ENCODE measurements at places on chromosomes 16 and 17.

DNA sequence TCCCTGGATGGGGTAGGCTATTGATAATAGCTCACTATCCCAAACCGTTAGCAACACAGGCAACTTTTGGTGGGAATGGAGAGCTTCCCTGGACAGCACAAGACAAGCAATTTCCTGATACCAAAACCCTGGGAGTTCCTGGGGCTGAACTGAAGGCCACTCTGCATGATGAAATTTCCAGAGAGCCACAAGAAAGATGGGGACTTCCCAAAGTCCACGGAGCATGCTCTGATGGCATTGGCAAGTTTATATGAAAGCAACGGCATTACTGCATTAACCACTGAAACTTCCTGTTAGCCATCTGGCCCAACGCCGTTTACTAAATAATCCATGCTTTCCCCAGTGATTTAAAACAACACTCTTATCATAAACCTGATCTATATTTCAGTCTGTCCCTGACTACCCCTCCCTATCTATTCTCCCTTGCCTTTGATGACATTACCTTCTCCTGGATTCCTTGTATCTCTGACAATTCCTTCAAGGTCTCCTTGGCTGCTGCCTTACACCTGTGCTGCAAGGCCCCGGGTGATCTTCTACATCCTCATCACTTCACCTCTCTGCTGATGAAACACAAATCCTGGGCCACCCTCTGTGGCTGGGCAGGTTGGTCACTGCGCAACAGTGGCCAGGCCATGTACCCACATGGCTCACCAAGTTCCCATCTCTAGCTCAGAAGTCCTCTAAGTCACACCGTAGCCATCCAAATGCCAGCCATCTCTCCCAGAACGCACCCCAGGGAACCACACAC is 108.5 kb upstream of the RCVRN start:
- DNase-seq: peak; percentile 70

GRCh38 chr16:81767987-81768592 is 11.0 kb upstream of the PLCG2 start:
- no peak for DNase-seq

DNA sequence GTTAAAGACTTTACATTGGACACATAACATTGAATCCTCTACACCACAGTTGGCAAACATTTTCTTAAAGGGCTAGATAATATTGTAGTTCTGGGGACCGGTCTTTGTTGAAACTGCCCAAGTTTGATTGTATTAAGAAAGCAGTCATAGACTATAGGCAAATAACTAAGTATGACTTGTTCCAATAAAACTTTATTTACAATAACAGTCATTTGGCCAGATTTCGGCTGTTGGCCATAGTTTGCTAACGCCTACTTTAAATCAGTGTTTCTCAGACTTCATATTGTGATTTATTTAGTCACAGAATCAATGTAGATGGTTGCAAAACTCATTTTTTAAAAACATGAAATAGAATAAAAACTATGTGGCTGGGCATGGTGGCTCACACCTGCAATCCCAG is 531.8 kb downstream of the XYLT1 start:
- no peak for DNase-seq

- no peak for DNase-seq
These were observed 27.8 kb upstream of the TMEM220 start for GRCh38 chr17:10757647-10758046.

DNA sequence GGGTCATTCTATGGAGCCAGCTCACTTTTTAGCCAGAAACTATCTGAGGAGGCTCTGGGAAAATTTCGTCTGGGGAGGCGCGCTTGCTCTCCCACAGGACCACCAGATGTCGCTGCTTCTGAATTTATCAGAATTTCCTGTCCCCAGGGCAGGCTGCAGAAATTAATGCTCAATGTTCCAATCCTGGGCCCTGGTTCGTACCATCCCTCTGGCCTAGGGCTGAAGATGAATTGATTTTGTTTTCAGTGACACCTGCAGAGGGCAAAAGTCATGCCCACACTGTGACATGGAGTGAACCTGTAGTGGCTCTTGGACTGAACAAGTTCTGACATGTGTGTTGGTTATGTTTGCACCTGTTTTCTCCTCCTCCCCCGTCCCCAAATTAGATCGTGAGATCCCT is 482.6 kb downstream of the NPIPA7 start:
- peak; percentile 61 for DNase-seq

DNA sequence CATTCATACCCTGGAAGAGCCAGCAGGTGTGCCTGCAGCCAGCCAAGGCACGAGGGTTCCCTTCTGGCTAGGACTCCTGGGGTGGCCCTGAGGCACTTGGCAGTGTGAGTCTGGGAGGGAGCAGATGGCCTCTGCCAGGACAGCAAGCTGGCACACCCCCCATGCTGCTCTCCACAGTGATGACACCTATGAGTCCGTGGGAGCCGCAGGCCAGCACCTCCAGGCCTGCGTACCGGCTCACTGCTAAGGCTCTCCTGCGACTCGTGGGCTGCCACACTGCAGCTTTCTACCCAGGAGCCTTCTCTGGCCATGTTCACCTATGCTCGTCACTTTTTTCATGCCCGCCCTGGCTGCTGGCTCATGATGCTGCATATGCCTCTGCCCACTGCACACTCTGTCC is 68.1 kb downstream of the NDEL1 start:
- no peak for DNase-seq

DNA sequence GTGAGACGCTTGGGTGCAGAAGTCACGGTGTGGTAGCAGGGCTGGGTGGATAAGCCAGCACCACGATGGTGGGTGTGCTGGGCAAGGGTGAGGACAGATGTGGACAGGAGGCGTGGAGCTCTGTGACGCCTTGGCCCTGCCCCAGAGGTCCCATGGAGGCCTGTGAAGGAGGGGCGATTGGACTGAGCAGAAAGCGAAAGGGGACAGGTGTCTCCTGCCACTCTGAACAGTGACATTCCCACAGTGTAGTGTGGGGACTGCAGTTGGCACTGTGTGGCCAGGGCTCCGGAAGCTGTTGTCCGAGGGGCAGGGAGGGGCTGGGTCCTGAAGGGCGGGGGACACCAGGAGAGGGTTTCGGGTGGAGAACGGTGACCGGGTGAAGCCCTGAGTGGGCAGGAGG is 7.3 kb downstream of the TBC1D24 start:
- DNase-seq: no peak

DNA sequence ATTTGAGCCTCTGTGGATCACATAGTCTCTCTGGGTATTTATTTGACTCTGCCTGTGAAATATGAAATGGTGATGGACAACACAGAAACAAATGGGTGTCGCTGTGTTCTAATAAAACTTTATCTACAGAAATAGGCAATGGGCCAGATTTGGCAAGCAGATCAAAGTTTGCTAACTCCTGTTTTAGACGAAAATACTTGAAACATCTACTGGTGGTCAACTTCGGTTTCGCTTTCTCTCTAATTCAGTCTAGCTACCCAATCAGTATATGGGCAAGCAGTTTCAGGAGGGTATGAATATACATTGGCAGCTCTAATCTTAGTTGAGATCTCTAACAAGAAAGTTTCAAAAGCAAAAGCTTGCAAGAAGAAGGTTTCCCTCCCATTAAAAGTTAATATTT is 60.1 kb upstream of the DYNLRB2 start:
- no peak for DNase-seq

DNA sequence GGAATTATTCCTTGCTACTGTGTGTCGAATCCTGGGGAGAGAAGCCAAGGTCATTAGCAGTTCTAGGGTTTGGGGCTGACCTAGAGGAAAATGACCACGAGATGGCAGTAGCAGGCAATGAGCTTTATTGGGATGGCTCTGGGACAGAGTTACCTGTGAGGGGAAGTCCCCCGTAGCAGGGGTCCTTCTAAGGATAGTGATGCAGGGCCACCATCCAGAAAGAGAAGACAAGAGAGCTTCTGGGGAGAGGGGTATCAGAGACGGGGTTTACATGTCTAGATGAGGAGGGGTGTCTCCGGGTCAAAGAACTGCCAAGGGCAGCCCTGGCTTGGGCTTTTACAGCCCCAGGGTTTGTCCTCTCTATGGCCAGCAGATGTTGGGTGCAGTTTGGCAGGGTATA is 6.4 kb upstream of the GGT6 start:
- peak; percentile 63 for DNase-seq

DNA sequence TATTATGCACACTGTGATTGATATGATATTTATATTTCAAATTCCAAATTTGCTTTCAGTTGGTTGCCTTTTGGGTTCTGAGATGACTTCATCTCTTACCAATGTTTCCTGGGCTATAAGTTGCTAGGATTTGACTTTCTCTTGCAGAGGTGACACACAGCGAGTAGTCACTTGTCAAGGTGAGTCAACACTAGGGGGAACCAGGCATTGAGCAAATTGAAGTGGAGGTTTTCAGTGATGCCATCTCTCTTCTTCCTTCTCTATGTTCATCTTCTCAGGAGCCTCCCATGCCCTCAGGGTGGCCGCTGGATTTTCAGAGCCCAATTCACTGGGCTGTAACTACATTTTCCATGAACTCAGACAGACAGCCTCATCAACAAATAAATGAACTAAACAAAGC is 6.0 kb upstream of the CPD start:
- DNase-seq: no peak

GRCh38 chr16:11677451-11677951 is 9.2 kb downstream of the SNN start:
- DNase-seq: no peak

DNA sequence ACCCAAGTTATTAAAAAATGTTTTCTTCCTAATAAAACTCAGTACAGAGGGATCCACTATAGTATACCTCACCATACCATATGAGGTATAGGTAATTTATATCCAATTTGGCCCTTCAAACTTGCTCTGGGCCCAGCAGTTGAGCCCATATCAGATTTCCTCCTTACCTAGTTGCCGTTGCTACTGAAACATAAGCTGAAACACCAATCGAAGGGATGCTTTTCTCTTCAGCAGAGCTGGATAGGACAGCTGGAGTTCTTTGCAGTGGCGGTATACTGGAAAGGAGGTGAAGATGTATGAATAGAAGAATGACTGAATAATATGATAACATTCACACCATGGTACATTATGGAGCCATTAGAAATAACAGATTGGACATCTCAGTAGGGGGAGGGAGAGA is 42.7 kb downstream of the TNRC6C start:
- no peak for DNase-seq

- no peak for DNase-seq
These were observed 84.3 kb downstream of the MARCHF10 start for GRCh38 chr17:62723842-62724241.

DNA sequence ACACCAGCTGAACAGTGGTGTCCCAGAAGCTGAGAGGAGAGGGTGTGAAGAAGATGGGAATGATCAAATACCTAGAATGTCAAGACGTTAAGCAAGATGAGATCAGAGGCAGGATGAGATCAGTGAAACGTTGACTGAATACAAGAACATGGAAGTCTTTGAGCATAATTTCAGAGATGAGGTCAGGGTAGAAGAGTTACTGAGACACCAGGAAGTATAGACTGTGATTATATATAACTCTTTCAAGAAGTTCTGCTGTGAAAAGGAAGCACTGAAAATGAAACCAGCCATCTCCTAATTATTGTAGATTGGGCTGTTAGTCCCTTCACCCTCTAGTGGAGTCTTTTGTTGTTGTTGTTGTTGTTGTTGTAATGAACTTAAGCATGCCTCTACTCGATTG is 9.1 kb downstream of the SHCBP1 start:
- DNase-seq: peak; percentile 37

DNA sequence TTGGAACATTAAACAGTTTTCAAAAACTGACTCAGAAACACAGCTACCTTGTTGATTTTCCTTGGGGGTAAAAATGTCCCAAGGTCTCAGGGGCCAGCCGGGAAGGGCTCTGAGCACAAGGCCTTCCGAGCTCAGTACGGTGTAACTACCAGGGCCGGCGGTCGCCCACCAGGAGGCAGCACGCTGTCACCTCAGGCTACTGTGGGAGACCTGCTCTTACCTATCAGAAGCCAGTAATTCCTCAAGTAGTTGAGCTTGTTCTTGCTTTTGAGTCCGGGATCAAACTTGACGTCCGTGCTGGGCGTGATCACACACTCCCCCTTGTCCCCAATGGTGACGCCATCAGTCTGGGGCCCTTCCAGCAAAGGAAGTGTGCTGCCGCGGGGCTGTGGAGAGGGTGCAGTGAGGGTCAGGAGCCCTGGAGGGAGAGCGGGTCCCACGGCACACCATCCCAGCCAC is 43.4 kb upstream of the ICAM2 start:
- DNase-seq: no peak

All from GM10248 (cell line).